ENCODE measurements at places on chromosomes 3 and 15.

- DNase-seq, result no peak
Measured at GRCh38 chr15:44011238-44011854, 183.7 kb downstream of the FRMD5 start.

DNA sequence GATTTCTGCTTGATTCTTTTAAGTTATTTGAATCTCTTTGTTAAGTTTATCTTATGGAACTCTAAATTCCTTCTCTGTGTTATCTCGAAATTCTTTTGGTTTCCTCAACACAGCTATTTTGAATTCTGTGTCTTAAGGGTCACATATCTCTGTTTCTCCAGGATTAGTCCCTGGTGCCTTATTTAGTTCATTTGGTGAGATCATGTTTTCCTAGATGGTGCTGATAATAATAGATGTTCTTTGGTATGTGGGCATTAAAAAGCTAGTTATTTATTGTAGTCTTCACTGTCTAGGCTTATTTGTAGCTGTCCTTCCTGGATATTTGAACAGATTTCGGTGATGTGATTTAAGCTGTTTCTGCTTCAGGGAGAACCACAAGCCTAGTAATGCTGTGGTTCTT, 615.6 kb upstream of the NECTIN3 start:
- DNase-seq, result no peak

DNA sequence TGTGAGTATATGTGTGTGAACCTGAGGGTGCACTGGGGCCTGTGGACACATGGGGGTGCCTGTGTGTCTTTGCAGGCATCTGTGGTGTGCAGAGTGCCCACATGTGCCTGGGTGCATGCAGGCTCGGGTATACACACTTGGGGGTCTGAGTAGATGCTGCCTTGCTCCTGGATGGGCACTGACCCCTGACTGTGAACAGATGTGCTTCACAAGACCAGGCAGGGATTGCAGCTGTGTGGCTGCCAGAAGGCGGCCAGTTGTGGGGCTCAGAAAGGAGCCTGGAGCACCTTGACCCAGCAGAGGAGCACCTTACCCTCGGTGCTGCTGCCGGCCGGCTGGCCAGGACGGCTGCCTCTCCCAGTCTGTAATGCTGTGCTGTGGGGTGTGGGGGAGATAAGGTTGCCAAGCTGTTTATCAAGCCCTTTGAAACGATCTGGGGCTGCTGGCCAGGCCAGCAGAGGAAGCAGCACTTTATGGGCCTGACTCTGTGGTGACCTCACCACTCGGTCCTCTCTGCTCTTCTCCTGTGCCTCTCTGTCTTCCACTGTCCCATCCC, 55.5 kb upstream of the MRPS22 start:
- no peak for DNase-seq

DNA sequence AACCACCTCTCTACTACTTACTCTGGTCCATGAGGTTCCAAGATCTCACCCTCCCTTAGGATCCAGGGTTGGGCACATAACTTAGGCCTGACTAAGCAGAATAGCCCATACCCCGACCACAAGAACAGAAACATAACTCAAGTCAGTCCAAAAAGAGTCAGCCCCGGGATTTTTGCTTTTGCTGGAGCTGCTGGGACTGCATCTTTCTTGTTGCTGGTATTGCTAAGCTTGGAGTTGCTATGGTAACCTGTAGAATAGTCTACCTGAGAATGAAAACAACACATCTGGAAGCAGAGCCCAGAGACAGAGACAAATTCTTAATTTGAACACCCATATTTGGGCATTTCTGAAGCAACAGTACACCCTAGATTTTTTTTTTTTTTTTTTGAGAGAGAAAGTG, 6.5 kb downstream of the RUBCN start:
- DNase-seq, result no peak

DNA sequence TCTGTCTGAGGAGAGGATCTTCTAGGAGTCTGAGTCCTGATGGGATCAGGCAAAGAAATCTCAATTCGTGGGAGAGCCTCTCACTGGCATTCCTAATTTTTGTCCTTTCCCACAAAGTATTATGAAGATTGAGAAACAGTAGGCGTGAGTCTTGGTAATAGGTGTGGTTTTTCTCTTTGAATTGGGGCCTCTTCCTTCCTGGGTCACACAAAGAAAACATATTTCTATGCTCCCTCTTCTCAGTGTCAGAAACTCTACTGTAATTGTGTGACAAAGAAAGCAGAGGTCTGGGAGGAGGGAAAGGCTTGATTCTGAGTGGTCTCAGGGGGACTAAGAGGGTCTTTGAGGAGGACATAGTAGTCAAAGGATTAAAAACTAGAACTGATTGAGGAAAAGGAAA, 6.0 kb downstream of the GABRR3 start:
- no peak for DNase-seq

Data from stimulated activated CD8-positive, alpha-beta memory T cell treated with anti-CD3 and anti-CD28 coated beads, Interleukin-4, amount 100 ng/mL, for 4 hours (primary cell).